Keratinocyte (primary cell): ENCODE measurements at places on chromosomes 12 and 14.

GRCh38 chr14:103064978-103065377 lies 7.6 kb upstream of the CDC42BPB start:
- DNase-seq: no peak
- H3K27ac ChIP-seq: no peak overlapping the region
- H3K36me3 ChIP-seq: no peaks in the 10 kb centered on the region
- H3K4me3 ChIP-seq: no peak overlapping the region
- no peaks in the 10 kb centered on the region for H3K27me3 ChIP-seq
- peaks cover 17% of the 10 kb centered on the region for H3K4me1 ChIP-seq

- no peaks in the 10 kb centered on the region for H3K4me1 ChIP-seq
- DNase-seq: no peak
- no peak overlapping the region for H3K27ac ChIP-seq
- no peak overlapping the region for H3K4me3 ChIP-seq
- H3K27me3 ChIP-seq: no peaks in the 10 kb centered on the region
Observed at GRCh38 chr14:72261068-72261467, 328.8 kb downstream of the RGS6 start.

DNA sequence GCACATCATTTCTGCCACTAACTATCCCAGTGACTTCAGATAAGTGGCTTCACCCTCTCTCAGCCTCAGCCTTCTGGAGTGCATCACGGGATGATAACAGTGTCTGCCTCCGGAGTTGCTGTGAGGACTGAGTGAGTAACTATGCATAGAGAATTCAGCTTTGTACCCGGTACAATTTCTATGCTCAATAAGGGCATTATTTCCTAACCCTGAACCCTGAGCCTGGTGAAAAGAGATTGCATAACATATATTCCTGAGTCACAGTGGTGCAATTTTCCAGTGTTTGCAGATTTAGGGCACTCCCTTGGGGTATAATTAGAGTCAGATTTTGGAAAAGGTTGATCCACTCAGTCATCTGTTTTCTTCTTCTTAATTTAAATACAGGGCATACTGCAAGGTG lies 181.1 kb downstream of the PTPN11 start:
- no peaks in the 10 kb centered on the region for H3K27me3 ChIP-seq
- no peaks in the 10 kb centered on the region for H3K4me1 ChIP-seq
- no peaks in the 10 kb centered on the region for H3K36me3 ChIP-seq

- no peaks in the 10 kb centered on the region for H3K36me3 ChIP-seq
- DNase-seq: no peak
- H3K27ac ChIP-seq: no peak overlapping the region
- H3K4me3 ChIP-seq: no peak overlapping the region
- H3K4me1 ChIP-seq: no peaks in the 10 kb centered on the region
- no peaks in the 10 kb centered on the region for H3K27me3 ChIP-seq
Observed at GRCh38 chr14:33229269-33229929, 290.7 kb downstream of the NPAS3 start.

DNA sequence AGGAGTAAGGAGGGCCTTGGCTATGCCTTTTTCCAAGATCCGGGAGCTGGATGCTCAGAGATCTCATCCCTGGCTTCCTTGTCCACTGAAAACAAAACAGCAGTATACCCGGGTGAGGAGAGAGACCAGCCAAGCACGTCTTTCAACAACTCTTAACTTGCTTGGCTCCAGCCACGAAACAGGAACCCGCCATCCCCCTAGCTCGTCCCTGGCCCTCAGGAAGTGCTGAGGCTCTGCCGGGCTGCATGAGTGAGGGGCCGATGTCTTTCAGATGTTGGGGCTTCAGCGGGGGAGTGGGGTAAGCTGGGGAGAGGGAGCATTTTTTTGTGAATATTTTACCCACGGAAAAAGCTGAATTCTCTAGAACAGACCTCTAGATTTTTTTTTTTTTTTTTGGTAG lies 231.1 kb downstream of the CACNA1C start:
- peaks cover 19% of the 10 kb centered on the region for H3K27me3 ChIP-seq
- H3K4me1 ChIP-seq: no peaks in the 10 kb centered on the region
- DNase-seq: no peak
- H3K36me3 ChIP-seq: no peaks in the 10 kb centered on the region
- no peak overlapping the region for H3K4me3 ChIP-seq

- H3K36me3 ChIP-seq: no peaks in the 10 kb centered on the region
- no peak overlapping the region for H3K27ac ChIP-seq
- H3K4me1 ChIP-seq: no peaks in the 10 kb centered on the region
- no peak for DNase-seq
- no peaks in the 10 kb centered on the region for H3K27me3 ChIP-seq
Observed at GRCh38 chr14:45287610-45288009, 34.6 kb upstream of the MIS18BP1 start.

- H3K36me3 ChIP-seq: no peaks in the 10 kb centered on the region
- H3K4me3 ChIP-seq: no peak overlapping the region
- H3K4me1 ChIP-seq: no peaks in the 10 kb centered on the region
- DNase-seq: no peak
- peaks cover 6% of the 10 kb centered on the region for H3K27me3 ChIP-seq
Observed at GRCh38 chr12:45547822-45548221, 181.7 kb upstream of the ARID2 start.

DNA sequence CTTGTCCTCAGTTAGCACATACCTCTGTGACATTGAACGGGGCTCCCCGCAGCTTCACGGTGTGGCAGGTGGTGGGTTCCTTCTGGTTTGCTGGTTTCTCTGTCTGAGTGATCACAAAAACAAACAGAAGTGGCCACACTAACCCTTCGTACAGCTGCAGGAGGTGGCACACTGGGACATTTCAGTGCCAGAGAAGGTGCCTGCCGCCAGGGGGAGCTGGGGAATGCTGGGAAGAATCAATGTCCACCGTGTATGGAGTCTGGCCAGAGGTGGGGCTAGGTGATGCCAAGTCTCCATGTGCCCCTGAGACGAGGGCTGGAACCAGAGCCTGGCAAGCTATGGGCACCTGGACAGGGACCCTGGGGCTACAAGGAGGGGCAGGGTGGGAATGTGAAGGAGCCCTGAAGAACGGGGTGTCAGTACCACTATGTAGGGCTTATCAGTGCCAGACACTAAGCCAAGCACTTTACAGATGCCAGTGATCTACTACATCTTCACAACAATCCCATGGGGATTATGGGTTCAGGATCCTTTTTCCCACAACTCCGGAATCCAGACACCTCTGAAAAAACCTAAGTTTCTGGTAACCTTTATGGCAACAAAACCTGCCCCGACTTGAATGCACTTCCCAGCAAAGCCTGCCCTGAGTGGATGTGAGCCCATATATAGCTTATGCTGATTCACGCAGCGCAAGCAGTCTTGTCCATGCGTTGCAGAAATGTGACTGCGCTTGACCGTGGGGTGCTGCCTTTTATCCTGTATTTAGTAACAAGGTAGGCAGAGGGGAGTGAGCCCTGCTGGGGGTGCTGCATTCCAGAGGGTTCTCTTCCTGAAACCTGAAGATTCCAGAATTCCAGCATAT lies 10.8 kb downstream of the RBM19 start:
- no peaks in the 10 kb centered on the region for H3K27me3 ChIP-seq
- peak overlapping the region; percentile 14 for H3K27ac ChIP-seq
- peaks cover 42% of the 10 kb centered on the region for H3K36me3 ChIP-seq
- no peak for DNase-seq
- no peak overlapping the region for H3K4me3 ChIP-seq

GRCh38 chr14:72186523-72186922 lies 254.3 kb downstream of the RGS6 start:
- no peaks in the 10 kb centered on the region for H3K4me1 ChIP-seq
- no peak overlapping the region for H3K27ac ChIP-seq
- H3K27me3 ChIP-seq: no peaks in the 10 kb centered on the region
- no peak overlapping the region for H3K4me3 ChIP-seq
- no peaks in the 10 kb centered on the region for H3K36me3 ChIP-seq

- no peaks in the 10 kb centered on the region for H3K36me3 ChIP-seq
- DNase-seq: no peak
- H3K4me1 ChIP-seq: no peaks in the 10 kb centered on the region
- H3K4me3 ChIP-seq: no peak overlapping the region
- no peak overlapping the region for H3K27ac ChIP-seq
- no peaks in the 10 kb centered on the region for H3K27me3 ChIP-seq
Observed at GRCh38 chr12:25716842-25717241, 163.8 kb upstream of the LMNTD1 start.

DNA sequence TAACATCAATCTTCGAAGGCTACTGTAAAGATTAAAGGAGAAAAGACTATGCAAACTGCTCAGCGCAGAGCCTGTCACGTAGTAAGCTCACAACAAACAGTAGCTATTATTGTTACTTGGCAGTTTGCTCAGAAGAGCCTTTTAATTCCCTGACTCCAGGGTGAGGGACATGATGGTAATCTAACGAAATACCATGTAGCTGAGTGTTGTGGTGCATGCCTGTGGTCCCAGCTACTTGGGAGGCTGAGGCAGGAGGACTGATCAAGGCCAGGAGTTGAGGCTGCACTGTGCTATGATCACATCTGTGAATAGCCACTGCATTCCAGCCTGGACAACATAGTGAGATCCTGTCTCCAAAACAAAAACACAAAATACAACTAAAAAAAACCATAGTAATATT lies 22.8 kb downstream of the HEBP1 start:
- no peak overlapping the region for H3K27ac ChIP-seq
- DNase-seq: no peak
- H3K4me1 ChIP-seq: peaks cover 16% of the 10 kb centered on the region
- H3K36me3 ChIP-seq: peaks cover 33% of the 10 kb centered on the region

DNA sequence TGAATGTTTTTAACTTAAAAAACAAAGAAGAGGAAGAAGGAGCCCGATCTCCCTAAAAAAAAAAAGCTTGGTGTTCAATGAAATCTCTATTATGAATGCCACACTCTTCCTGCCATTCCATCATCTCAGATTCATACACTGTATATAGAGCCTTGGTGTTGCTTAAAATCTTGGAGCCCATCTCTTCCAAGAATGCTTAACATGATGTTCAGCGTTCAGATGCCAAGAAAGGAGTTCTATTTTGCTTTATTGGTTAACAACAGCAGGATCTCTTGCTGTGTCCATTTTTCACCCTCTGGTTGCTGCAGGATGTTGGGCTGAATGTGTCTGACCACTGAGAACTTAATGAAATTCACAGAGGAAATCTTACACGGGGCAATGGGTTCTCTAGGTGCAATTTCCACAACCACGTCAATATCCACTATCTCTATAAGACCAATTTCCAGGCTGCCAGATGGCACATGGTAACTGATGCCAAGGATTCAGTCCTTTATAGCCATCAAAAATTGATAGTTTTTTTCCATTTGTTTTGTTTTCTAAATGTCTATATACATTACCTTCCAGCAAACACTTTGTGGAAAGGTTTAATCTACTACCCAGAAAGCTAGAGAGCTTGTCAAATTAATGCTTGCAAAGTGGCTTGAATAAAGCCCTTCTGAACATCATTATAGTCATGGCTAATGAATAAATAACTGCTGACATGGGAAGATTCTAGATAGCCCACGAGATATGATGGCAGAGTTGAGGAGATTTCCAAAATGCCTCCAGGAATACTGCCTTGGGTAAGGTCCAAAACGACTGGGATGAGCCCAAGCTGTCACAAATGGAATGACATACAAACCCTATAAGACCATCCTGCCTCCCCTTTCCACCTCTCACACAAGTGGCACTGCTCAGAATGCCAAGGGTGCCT lies 26.5 kb downstream of the RERG start:
- H3K4me1 ChIP-seq: no peaks in the 10 kb centered on the region
- H3K4me3 ChIP-seq: no peak overlapping the region

GRCh38 chr12:121712190-121712460 lies 427 bp upstream of the TMEM120B start:
- no peaks in the 10 kb centered on the region for H3K27me3 ChIP-seq
- peak overlapping the region; percentile 98 for H3K4me3 ChIP-seq
- H3K36me3 ChIP-seq: peaks cover 1% of the 10 kb centered on the region
- H3K4me1 ChIP-seq: peaks cover 23% of the 10 kb centered on the region
- peak overlapping the region; percentile 88 for H3K27ac ChIP-seq

GRCh38 chr12:104473374-104473983 lies 16.7 kb downstream of the CHST11 start:
- H3K4me3 ChIP-seq: no peak overlapping the region
- H3K4me1 ChIP-seq: no peaks in the 10 kb centered on the region
- no peaks in the 10 kb centered on the region for H3K27me3 ChIP-seq
- H3K27ac ChIP-seq: no peak overlapping the region
- no peak for DNase-seq

DNA sequence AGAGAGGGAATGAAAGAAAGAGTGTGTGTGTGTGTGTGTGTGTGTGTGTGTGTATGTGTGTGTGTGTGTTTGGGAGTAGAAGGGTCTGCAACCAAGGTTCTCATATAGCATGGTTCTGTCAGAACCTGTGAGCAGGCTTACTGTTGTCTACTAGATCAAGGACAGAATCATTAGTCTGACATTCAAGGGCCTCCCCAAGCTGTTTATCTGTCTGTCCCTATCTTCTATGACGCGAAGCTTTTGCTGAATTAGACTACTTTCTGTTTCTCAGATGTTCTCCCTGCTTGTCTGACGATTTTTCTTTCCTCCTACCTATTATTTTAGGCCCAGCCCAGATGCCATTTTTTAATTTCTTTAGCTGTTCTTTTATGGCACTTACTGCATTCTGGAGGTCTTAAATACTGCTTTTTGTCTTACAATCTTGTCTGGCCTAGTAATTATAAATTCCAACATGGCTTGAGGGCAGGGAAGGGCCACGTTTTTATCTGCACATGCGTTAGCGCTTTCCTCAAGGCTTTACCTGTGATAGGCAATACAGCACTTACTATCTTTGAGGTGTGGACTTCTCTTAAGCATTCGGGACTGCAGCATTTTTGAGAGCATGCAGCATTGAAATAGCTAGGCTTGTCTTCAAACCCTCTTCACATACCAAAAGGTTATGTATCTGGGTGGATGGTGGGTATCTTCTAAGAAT lies 150.2 kb downstream of the TTLL5 start:
- H3K27ac ChIP-seq: no peak overlapping the region
- peaks cover 11% of the 10 kb centered on the region for H3K4me1 ChIP-seq
- no peaks in the 10 kb centered on the region for H3K36me3 ChIP-seq
- no peak overlapping the region for H3K4me3 ChIP-seq
- no peaks in the 10 kb centered on the region for H3K27me3 ChIP-seq

DNA sequence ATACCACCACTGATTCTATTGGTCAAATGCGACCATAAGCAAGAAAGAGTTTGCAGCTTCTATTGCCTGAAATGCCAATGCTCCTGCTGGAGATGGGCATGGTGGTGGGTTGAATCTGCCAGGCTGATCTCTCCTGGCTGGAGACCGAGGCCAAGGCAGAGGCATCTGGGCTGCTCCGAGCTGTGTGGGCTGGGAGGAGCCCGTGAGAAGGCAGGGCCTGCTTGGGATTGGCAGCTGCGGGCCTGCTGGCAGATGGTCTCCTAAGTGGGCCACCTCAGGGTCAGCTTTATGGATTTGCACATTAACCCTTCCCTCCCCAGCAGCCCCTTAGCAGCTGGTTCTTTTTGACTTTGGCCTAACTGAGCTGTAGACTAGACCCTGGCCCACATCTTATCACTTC lies 25.4 kb downstream of the SRRM4 start:
- no peaks in the 10 kb centered on the region for H3K36me3 ChIP-seq
- H3K27me3 ChIP-seq: no peaks in the 10 kb centered on the region
- no peaks in the 10 kb centered on the region for H3K4me1 ChIP-seq
- DNase-seq: no peak
- no peak overlapping the region for H3K27ac ChIP-seq
- no peak overlapping the region for H3K4me3 ChIP-seq

GRCh38 chr12:50572287-50572686 lies 67.5 kb downstream of the DIP2B start:
- no peak overlapping the region for H3K4me3 ChIP-seq
- H3K4me1 ChIP-seq: peaks cover 50% of the 10 kb centered on the region
- H3K27ac ChIP-seq: peak overlapping the region; percentile 45
- no peaks in the 10 kb centered on the region for H3K27me3 ChIP-seq
- H3K36me3 ChIP-seq: no peaks in the 10 kb centered on the region
